ENCODE measurements at places on chromosomes 5 and 9.

DNA sequence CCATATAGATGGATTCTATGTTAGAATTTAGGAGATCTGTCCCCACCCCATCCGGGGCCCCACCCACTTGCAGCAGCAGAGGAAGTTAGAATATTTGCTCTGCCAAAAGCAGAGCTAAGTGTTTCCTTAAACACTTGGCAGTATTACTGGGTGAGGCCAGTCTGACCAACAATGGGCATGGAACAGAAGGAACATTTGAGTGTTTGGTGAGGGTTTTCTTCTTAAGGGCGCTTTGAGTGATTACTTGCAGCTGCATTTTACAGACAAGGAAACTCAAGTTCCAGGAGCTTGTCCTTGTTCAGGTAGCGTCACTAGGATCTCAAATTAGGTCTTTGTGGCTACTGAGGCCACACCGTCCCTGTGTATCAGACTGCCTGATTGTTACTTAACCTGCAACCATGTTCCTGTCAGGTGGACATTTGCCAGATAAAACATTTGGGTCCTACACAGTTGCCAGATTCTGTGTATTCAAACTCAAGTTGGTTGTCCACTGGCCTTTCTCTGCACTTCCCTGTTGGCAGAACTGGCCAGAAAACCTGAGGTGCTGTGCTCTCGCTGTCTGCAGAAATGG, 59.3 kb downstream of the SLC46A2 start:
- DNase-seq: no peak

- DNase-seq: no peak
Measured at GRCh38 chr5:95032801-95033200, 252.1 kb downstream of the MCTP1 start.

DNA sequence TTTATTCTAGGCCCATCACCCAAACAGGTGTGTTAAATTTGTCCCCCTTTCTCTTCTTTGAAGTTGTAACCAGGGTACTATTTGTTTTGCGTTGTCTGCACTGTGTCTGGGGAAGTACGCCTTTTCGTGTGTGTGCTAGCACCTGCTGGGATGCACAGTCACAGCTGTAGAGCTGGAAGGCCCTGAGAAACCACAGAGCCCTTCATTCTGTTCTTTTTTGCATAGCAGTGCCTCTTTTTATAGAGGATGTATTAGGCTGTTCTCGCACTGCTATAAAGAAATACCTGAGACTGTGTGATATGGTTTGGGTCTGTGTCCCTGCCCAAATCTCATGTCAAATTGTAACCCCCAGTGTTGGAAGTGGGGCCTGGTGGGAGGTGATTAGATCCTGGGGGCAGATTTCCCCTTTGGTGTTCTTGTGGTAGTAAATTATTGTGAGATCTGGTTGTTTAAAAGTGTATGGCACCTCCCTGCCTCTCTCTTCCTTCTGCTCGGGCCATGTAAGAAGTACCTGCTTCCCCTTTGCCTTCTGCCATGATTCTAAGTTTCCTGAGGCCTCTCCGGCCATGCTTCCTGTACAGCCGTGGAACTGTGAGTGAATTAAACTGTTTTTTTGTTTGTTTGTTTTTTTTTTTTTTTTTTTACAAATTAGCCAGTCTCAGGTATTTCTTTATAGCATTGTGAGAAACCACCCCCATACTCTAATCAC, 14.0 kb downstream of the SEC61B start:
- DNase-seq: no peak

GRCh38 chr9:81823672-81824554, 104.3 kb upstream of the SPATA31D4 start:
- DNase-seq: no peak

GRCh38 chr5:50751064-50751657, 84.7 kb downstream of the PARP8 start:
- peak; percentile 63 for DNase-seq

GRCh38 chr5:15248731-15249130, 251.2 kb upstream of the FBXL7 start:
- DNase-seq: no peak

GRCh38 chr5:148808864-148809642, 17.4 kb upstream of the ADRB2 start:
- peak; percentile 53 for DNase-seq
